CD8-positive, alpha-beta memory T cell (primary cell): ENCODE measurements at places on chromosomes 2 and 18. TPM values are rescaled to one million over a fixed set of nuclear protein-coding genes. Genes with fewer than 3 reads are reported as not detected.

NLRC4 gene
- total RNA-seq = 0.07 TPM

NXPH2 gene
- total RNA-seq = not detected

CRYGC gene
- total RNA-seq = not detected

ANKRD29 gene
- not detected for total RNA-seq

ARHGAP15 gene
- 41.4 TPM for total RNA-seq

DNA sequence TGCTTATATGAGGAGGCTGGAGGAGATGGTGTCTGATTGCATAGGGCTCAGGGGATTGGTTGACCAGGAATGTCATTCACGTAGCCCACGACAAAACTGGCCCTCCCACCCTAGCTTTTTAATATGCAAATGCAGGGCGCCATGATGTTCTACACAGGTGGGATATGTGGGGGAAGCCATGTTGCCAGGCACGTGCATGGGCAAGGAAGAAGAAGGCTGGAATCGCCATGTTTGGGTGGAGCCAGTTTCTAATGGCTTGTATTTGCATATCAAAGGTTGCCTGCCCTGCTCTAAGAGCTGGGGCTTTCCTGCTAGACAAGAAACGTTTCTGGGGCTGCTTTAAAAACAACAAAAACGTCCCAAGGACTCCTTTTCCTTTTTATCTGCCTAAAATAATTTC lies 26.5 kb upstream of the LINC00305 start:
- no peak for DNase-seq

GRCh38 chr2:233402789-233403188 lies 48.5 kb downstream of the DGKD start:
- DNase-seq = no peak

DNA sequence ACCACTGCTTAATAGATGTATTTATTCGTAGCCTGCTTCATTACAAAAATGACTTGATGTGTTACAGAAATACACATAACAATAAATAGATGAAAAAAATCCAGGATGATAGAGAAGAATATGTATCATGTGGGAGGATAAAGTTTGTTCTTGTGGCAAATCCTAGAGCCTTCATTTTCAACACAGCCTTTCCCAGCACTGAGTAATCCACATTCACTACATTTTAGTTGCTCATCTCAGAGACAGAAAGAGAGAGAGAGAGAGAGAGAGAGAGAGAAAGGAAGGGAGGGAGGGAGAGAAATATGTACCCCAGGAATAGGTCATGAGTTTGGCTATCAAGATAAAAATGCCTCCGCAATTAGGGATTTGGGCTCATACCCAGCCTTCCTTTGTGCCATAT lies 144.3 kb downstream of the RBMS1 start:
- no peak for DNase-seq

- no peak for DNase-seq
Observed at GRCh38 chr2:3617198-3617890, 22.4 kb downstream of the COLEC11 start.

DNA sequence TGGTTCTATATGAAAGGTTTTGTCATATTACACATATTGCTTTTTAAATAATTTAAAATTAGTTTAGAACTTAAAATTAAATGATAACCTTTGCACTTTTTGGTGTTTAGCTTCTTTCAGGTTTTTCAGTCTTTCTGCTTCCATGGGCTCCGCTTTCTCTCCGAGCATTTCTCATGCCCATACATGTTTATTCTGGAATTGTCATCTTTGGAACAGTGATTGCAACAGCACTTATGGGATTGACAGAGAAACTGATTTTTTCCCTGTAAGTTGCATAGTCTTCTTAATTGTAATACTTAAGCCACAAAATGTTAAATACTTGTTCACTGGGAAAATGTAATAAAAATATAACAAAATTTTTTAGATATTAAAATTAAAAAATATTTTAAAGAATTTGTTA lies 31.0 kb downstream of the CYBRD1 start:
- no peak for DNase-seq

DNA sequence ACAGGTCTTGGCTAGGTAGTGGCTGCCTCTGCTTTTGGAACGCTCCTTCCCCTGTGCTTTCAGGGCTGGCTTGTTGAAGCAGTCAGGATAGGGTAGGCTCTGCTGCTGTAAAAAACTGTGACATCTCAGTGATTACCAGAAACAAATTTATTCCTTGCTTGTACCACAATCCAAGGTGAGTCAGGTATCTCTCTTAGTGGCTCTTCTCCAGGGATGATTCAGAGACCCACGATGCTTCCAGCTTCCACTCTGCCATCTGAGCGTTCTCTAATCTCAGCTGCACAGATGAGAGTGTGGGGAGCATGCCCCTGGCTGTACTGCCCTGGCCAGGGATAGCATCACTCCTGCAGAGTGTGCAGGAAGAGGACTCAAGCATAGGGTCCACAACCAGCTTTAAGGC lies 174.9 kb downstream of the VAPA start:
- DNase-seq = no peak

DNA sequence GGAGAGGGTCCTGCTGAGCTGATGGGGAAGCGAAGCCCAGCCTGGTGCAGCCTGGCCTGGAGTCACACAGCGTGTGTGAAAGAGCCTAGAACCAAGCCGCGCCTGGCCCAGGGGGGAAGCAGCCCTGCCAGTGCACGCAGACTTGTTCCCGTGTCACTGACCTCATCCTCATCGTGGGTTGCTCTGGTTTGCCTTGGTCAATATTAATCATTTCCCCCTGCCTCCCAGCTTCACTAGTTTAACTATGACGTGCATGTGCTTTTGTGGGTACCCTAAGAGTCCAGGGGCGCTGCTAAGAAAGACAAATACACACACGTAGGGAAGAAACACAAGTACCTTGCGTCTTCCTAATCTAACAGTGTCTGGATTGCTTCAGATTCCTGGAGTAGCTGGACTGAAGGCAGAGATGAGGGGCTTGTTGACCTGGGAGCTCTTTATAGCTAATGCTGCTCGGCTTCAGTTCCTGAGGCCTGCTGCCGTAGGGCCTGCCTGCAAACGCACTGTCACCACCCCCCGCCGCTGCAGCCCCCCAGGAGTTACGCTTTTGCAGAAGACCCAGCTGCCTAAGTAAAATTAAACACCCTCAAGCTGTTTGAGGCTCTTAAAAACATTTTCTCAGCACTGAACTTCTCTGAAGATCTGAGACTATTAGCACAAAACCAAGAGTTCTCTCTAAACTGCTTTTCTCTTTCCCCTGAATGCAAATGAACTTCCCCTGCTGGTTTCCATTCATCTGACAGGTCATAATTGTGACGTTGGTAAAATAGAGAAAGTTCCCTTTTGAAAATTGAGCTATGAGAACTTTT lies 159.2 kb downstream of the FAM210A start:
- peak; percentile 55 for DNase-seq
